ENCODE measurements at places on chromosomes 3 and 15. TPM values are rescaled to one million over a fixed set of nuclear protein-coding genes. Genes with fewer than 3 reads are reported as not detected.

The EPB42 gene
- not detected for total RNA-seq

- no peak for ATAC-seq
These were observed 61.5 kb downstream of the DPPA2 start for GRCh38 chr3:109254770-109255169.

The CERS3 gene
- 0.54 TPM for total RNA-seq

- ATAC-seq: peak; percentile 79
These were observed 352.4 kb upstream of the ARHGEF26 start for GRCh38 chr3:153768561-153769469.

- no peak for ATAC-seq
These were observed 150.2 kb downstream of the NAALADL2 start for GRCh38 chr3:175009295-175009694.

GRCh38 chr3:24302396-24302795 is 192.3 kb downstream of the THRB start:
- ATAC-seq: no peak

The GRM2 gene
- total RNA-seq: 0.45 TPM

DNA sequence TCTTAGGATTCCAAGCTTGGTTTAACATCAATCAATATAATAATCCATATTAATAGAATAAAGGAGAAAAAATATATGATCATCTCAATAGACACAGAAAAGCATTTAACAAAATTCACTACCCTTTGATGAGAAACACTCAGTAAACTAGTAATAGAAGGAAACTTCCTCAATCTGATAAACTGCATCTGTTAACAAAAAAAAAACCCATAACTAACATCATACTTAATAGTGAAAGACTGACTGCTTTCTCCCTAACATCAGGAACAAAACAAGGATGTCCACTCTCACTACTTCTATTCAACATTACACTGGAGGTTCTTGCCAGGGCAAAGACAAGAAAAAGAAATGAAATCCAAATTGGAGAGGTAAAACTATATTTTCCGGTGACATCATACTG is 30.5 kb downstream of the LRRK1 start:
- ATAC-seq: no peak

DNA sequence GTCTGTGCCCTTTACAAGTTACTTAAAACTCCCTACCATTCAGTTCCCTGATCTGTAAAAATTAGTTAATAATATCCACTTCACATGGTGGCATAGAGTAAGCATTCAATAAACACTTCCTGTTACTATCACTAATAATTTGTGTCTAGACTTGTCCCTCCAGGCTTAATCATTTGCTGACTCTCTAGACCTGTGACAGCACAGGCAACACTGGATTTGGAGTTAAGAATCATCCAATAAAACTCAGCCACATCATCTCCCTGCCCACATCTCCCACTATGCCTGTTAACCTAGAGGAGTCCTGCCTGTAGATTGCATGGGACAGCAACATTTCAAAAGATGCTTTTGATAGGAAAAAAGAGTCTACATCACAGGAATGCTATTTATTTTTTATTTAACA is 564.6 kb downstream of the MFSD1 start:
- no peak for ATAC-seq

DNA sequence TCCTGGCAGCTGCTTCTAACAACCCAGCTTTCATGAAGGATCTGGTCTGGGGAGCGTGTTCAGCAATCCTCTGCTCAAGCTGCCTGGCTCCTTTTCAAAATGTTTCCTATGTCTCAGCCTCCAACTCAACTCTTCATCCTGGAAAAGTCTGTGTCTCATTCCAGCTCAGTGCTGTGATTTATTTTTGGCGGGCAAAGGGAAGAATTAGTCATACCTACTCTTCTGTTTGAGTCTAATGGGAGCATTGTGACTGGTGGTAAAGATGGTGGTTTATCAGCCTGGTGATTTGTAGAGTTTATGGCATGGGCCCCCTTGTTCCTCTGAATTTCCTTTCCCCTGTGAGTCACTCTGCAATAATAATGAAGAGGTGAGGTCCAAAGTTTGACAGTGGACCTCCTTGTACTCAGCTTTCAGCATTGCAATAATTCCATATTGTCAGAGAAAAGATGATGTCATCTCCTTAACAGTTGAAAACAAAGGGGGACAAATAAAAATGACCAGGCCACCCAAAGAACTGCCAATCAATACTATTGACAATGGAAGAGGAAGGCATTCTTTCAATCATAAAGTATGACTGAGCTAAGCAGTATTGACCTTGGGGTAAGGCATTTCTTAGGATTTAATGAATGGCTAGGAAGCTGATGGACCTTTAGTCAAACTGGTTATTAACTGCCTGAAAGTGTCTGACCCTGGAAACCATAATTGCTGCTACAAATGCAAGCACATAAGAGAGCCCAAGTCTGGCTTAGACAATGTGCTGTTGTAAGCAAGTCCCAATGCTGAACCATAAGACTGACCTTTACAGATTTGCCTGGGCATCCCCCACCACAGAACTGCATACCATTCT is 204.7 kb upstream of the MCTP2 start:
- ATAC-seq: no peak

The ALDH1A2 gene
- not detected for total RNA-seq

The SLC51A gene
- not detected for total RNA-seq

The CADM2 gene
- total RNA-seq: not detected

GRCh38 chr3:131716007-131716406 is 213.2 kb upstream of the MRPL3 start:
- no peak for ATAC-seq

- ATAC-seq: no peak
These were observed 75.4 kb upstream of the HACD2 start for GRCh38 chr3:123660141-123660675.

GRCh38 chr15:52804526-52805081 is 14.5 kb upstream of the ONECUT1 start:
- no peak for ATAC-seq

DNA sequence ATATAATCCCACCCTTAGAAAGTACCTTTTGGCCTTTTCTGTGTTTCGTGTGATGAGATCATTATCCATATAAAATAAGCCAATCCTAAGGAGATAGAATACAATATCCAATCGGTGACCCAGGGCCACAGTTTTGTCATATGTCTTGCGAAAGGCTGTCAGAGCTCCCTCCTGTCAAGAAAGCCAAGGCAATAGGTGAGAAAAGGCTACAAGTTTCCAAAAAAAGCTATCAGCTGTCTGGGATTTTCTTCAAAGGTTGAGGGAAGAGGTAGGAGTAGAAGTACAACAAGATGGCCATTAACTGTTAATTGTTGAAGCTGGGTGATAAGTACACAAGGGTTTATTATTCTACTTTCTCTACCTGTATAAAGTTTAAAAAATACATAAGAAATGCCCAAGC is 4.0 kb downstream of the PSMD6 start:
- ATAC-seq: no peak

The PRSS50 gene
- total RNA-seq: 0.11 TPM

DNA sequence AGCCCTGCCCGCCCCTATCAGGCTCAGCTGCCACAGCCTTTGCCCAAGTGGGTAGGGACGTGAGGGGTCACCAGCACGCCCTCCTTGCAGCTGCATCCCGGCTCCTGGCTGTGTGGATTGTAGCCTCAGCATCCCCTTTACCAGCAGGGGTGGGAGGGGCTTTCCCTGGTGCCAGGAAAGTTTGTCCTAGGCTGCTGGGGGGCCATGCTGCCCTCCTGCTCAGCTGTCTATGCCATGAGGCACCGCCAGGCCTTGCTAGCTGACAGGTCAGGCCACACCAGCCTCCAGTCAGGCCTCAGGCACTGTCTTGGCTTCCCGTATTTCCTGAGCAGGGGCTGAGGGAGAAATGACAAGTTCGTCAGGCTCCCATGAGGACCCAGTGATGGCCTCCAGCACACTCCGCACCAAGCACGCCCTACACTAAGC is 32.3 kb downstream of the TKT start:
- no peak for ATAC-seq

GRCh38 chr15:63933522-63933921 is 99.8 kb upstream of the HERC1 start:
- peak; percentile 56 for ATAC-seq

Measured in activated T-helper 17 cell treated with anti-CD3 and anti-CD28 coated beads, Interleukin-2, amount 50 U/mL, for 72 hours (primary cell).